ENCODE measurements at places on chromosomes 11 and 22.

DNA sequence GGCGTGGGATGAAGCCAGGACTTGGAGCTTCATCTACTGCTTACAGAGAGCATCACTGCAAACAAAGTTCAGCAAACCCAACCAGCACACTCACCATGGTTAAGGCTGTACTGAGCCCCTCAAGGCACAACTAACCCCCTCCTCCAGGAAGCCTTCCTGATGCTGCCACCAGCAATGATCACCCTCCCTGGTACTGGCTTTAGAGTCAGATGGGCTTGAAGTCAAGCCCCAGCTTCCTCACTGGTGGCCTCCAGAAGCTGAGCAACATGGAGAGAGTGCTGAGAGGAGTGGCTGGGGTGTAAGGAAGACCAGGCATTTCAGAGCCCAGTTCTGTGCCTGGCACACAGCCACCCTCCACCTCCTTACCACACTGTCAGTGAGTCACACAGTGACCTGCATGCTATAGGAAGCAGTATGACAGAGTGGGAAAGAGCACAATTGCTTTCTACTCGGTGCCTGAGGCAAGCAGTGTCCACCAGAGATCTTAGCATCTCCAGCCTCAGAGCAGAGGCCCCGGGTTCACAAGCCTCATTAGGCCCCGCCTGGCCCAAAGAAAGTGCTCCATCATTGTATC, 24.7 kb upstream of the BAIAP2L2 start:
- no peak for DNase-seq

- DNase-seq, result no peak
Observed at GRCh38 chr22:42299586-42300258, 29.3 kb upstream of the TCF20 start.

DNA sequence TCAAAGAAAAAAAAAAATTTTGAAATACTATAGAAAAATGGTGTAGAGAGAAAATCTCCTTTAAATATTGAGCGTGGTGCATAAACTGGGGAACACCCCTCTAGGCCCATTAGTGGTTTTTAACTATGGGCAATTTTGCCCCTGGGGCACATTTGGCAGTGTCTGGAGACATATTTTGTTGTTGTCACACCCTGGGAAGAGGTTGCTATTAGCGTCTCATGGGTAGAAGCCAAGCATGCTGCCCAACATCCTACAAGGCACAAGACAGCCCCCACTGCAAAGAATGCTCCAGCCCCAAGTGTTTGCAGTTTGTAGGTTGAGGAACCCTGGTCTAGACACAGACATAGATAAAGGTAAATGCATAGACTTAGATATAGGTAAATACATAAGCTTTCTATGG, 92.6 kb downstream of the KIAA1671 start:
- DNase-seq, result no peak

GRCh38 chr22:24443668-24444067, 16.3 kb downstream of the ADORA2A start:
- no peak for DNase-seq

DNA sequence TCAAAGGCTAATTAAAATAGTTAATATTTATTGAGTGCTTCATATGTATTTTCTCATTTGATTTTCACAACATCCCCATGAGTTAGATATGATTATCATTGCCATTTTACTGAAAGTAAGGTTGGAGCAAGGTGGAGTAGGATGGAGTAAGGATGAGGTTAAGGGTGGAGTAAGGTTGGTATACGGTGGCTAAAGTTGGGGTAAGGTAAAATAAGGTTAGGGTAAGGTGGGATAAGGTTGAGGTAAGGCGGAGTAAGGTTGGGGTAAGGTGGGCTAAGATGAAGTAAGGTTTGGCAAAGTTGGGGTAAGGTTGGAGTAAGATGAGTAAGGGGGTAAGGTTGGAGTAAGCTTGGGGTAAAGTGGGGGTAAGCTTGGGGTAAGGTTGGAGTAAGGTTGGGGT, 45.8 kb upstream of the CLDN5 start:
- DNase-seq, result no peak

DNA sequence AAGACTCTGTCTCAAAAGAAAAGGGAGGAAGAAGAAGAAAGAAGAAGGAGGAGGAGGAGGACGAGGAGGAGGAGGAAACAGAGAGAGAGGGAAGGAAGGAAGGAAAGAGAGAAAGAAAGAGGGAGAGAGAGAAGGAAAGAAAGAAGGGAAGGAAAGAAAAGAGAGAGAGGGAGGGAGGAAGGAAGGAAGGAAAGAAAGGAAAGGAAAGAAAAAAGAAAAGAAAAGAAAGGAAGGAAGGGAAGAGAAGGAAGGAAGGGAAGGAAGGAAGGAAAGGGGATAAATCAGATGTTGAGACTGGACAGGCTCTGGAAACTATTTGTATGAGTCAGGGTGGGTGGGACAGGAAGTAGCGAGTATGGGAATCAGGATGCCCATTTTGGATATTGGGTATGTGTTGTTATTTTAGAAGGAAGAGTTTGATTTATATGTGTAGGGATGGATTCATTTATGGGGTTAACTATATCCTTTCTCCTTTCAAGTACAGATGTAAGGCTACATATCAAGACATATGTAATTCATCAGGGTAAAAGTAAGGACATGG, 6.0 kb upstream of the RPL3 start:
- no peak for DNase-seq

DNA sequence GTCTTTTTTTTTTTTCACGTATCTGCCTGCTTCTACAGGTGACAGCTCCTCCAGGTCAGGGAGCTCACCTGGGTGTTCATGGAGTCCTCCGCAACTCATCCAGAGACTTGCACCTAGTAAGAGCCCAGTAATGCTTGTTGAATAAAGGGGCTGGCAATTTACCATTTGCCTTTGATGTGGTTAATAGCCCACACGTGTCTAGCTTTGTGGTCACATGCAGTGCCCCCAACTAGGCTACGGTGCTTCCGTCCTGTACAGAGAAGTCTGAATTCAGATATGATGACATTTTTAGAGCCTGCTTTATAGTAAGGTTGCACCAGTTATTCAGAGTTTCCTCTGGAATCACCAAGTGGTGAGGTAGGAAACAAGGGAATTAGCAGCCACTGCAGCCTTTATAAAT, 199.4 kb upstream of the MTMR2 start:
- DNase-seq, result no peak

DNA sequence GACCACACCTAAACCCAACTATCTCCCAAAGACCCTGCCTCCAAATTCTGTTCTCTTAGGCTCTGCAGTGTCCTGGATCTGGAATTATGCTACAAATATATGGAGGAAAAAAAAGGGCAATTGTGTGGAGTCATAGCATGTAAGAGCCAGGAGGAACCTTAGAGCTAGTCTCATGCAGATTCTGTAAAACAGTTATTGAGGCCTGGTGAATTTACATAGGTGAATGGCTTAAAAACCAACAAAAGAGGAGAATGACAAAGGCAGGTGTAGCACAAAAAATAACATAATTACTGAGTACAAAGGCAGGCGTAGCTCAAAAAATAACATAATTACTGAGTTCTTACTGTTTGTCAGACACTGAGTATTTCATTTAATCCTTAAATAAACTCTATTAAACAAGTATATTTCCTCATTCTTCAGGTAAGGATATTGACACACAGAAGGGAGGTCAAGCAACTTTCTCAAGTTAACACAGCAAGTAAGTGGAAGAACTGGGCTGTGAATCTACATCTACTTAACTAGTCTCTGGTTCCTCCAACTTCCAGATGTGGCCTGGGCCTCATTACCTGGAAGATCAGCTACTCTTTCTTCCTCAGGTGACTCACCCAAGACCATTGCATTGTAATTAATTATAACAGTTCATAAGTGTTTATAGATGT, 938.9 kb upstream of the TENM4 start:
- DNase-seq, result no peak

DNA sequence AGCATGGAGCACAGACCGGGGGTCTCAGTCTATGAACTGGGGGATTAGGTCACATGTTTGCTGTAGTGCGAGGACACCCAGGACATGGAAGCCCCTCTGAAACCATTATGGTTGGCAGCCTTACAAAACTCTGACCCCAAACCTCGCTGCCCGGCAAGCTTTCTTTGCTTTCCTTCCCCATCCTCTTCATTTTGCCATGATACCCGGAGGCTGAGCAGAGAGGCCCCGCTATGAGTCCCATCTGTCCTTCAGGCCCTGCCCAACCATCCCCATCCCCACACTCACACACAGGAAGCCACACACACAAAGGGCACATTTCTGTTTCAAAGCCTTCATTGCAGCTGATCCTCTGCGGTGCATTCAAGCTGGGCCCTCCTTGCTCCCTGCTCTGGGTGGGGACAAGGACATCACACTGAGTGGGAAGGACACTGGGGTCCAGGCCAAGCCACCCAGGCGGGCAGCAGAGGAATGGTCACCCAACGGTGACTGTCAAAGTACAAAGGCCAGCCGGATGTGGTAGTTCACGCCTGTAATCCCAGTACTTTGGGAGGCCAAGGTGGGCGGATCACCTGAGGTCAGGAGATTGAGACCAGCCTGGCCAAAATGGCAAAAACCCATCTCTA, 176.5 kb downstream of the CTTN start:
- DNase-seq, result no peak

- DNase-seq, result no peak
Observed at GRCh38 chr22:37182949-37183245, 5.2 kb downstream of the C1QTNF6 start.

GRCh38 chr11:11400635-11401232, 47.7 kb upstream of the CSNK2A3 start:
- DNase-seq, result no peak

DNA sequence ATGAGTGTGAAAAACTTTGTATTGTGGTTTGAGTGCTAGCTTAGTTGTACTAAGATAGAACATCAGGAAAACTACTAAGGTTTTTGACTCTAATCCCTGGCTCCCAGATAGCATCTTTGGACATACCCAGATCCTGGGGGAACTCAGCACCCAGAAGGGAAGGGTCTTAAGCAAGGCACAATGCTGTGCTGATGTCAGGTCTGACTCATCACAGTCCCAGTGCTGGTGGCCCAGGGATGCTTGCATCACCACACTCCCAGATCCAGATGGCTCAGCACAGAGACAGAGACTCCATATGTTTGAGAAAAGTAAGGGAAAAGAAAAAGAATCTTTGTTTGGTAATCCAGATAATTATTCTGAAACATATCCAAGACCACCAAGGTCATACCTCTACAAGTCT, 18.3 kb upstream of the OR56A3 start:
- DNase-seq, result no peak

DNA sequence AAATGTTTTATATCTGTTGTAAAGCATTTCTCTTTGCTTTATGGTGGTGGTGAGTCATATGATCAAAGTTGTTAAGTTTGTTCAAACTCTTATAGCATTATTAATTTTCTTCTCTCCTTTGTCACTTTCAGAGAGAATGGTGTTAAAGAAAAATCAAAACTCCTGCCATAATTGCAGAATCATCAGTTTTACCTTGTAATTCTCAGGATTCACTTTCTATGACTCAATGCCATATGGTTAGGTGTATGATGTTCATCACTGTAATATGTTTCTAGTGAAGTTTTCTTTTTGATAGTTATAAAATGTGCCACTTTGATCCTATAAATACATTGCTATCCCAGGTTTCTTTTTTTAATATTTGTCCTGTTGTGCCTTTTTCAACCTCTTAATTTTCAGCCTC, 13.7 kb upstream of the KDM4E start:
- no peak for DNase-seq

- DNase-seq, result no peak
Observed at GRCh38 chr22:38461414-38462081, 6.3 kb upstream of the KDELR3 start.

- no peak for DNase-seq
Observed at GRCh38 chr11:114812733-114813132, 134.4 kb downstream of the NXPE2 start.

DNA sequence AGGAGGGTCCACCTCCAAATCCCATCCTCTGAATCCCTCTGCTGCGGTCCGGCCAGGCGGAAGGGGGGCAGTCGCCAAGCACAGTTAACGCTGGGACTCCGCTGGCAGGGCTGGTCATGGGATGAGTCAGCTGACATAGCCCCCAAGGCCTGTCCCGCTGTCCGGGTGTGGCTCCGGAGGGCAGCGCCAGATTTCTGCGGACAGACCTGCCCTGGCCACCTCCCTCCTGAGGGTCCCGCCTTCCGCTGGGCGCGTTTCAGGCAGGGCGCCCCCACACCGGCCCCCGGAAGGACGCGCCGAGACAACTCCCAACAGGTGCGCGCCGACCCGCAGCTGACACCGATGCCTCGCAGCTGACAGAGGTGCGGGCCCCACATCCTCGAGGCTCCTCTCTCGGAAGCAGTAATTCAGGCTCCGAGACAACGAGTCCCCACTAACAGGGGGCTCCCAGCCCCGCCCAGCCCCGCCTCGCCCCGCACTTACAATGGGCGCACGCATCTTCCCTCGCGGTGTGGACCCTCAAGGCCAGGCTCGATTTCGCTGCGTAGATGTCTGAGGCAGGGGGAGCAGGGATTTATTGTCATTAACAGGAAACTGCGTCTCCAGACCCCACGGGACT, 607 bp downstream of the PLAAT3 start:
- DNase-seq, result peak; percentile 7

GRCh38 chr11:125494974-125495725, 915 bp downstream of the FEZ1 start:
- no peak for DNase-seq

DNA sequence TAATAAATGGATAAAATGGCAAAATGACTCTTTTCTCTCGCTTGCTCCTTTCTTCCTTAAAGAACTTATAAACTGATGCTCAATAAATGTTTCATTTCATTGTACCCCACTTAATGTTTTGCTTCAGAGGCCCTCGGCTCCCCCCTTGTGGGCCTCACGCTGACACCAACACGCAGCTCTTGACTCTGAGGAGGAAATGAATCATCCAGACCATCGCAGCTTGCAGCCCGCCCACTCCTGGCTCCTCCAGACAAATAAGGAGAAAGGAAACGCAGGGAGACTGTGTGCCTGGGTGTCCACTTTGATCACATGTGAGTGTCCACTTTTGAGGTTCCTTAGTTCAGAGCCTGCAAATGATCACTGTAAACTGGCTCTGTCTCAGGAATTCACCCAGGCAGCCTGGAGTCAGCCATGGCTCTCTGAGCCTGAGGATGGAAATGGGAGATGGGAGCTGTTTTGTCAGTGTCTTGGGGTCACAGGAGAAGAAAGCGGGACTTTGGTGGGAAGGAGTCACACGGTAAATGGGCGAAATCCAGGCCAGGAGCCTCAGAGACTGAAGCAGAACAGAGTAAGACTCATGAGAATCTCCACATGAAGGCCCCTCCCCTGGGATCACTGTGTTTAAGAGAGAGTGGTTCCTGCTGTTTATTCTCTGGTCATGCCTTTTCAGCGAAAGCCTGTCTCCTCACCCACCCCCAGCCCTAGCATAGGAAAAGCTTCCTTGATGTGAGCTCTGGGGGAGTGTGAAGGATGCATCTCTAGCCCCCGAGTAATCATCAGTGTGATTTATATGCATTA, 96.5 kb downstream of the CWC15 start:
- no peak for DNase-seq

GRCh38 chr11:134120921-134121526, 52.2 kb downstream of the JAM3 start:
- DNase-seq, result no peak

DNA sequence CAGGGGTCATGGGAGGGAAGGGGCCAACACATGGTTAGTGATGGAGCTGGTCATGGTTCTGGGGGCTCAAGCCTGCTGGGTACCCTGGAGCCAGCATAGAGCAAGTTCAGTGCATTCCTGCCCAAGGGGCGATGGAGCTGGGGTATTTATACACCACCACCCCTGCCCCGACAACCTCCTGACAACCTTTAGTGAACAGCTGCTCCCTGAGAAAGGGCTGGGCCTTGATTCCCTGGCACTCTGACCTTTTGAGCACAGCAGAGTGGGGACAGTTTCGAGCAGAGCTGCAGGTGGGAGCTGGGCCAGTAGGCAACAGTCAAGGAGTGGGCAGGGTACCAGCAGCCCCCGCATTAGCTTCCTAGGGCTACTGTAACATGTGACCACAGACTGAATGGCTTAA, 6.0 kb downstream of the PARVG start:
- no peak for DNase-seq

Measured in stimulated activated CD8-positive, alpha-beta memory T cell treated with anti-CD3 and anti-CD28 coated beads, Interleukin-7, amount 100 ng/mL, for 1 hour (primary cell).